ENCODE measurements at places on chromosomes 4 and X. TPM values are rescaled to one million over a fixed set of nuclear protein-coding genes. Genes with fewer than 3 reads are reported as not detected.

The NPY1R gene
- 0.12 TPM for total RNA-seq

The TMEM154 gene
- total RNA-seq = 1.6 TPM

The STAP1 gene
- total RNA-seq = not detected

The TGIF2LX gene
- total RNA-seq = not detected

The FANCB gene
- total RNA-seq = 0.49 TPM

The ADRA2C gene
- total RNA-seq = not detected

The CLDN2 gene
- total RNA-seq = not detected

The TASL gene
- total RNA-seq = not detected

The GDPD2 gene
- not detected for total RNA-seq

The WNK3 gene
- 1.4 TPM for total RNA-seq

The NLGN4X gene
- 4.2 TPM for total RNA-seq

The PITX2 gene
- not detected for total RNA-seq

The EXOC1L gene
- total RNA-seq = not detected

The SLC25A43 gene
- total RNA-seq = 17.2 TPM

The RHOH gene
- not detected for total RNA-seq

The LRIT3 gene
- total RNA-seq = not detected

The TDO2 gene
- total RNA-seq = 1.0 TPM

The CYP2U1 gene
- total RNA-seq = 8.2 TPM

The ENPEP gene
- total RNA-seq = 0.64 TPM

The STPG2 gene
- total RNA-seq = not detected

The DRD5 gene
- total RNA-seq = not detected

The NPY5R gene
- not detected for total RNA-seq

The GABRG1 gene
- total RNA-seq = not detected

The GLRA3 gene
- total RNA-seq = not detected

The NSUN7 gene
- not detected for total RNA-seq

The TSPAN7 gene
- total RNA-seq = 0.49 TPM

The PNMA5 gene
- total RNA-seq = not detected

The NPY2R gene
- total RNA-seq = 0.19 TPM

The PAPSS1 gene
- 32.7 TPM for total RNA-seq

The RAB33B gene
- 8.6 TPM for total RNA-seq

The MAGED2 gene
- 283 TPM for total RNA-seq

The SLC6A14 gene
- total RNA-seq = not detected

The WDFY3 gene
- total RNA-seq = 56.8 TPM

The TKTL2 gene
- total RNA-seq = not detected

The MAPK10 gene
- total RNA-seq = 43.7 TPM

The C4orf36 gene
- not detected for total RNA-seq

The ASB11 gene
- not detected for total RNA-seq

The PAGE4 gene
- total RNA-seq = not detected

The PPBP gene
- not detected for total RNA-seq

The SYAP1 gene
- 19.6 TPM for total RNA-seq

The TMEM175 gene
- 20.7 TPM for total RNA-seq

The LRP2BP gene
- 0.37 TPM for total RNA-seq

The DIPK2B gene
- total RNA-seq = 2.6 TPM
